COR-L47 (cell line): ENCODE measurements at places on chromosomes 11 and 22.
A peak's percentile ranks its signal among the peaks of the same experiment; 100 is the strongest.

DNA sequence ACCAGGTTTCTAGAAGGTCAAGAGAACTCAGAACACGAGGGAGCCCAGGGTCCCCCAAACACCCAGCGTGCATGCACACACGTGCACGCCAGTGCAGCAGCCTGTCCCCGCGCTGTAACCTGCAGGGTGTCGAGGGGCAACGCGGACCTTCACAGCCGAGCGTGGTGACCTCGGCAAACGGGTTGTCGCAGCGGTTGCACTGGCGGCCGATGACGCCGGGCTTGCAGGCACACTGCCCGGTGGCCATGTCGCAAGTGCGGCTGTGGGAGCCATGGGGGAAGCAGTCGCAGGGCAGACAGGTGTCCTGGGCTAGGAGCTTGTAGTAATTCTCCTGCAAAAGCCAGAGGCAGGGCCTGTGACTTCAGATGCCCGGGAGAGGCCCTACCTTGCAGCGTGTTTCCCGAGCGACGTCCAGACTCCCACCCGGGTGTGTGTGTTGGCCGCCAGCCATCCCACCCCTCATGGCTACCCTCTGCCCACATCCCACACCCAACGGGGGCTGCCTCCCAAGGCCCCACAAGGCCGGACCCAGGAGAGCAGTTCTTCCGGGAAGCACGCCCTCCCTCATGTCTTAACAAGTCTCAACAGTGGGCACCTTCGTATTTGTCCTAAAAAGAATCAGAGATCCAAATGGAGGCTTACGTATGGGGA, 56.1 kb downstream of the TRMU start:
- DNase-seq, result no peak

DNA sequence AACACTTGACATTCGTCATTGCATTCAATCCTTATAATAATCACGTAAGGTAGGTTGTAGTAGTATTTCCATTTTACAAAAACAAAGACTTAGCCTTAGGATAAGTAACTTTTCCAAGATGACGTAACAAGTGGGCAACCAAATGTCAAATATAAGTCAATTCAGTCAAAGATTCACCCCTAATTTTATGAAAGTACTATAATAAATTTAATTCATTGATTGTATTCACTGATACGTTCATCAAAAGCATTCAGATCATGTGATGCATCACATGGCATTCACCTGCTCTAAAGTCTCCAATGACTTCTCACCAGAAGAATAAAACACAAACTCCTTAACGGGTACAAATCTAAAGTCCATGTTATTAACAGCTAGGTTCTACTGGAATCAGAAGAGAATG, 2.1 kb downstream of the KIF18A start:
- DNase-seq, result no peak

GRCh38 chr11:11239959-11240358, 113.1 kb downstream of the CSNK2A3 start:
- no peak for DNase-seq

DNA sequence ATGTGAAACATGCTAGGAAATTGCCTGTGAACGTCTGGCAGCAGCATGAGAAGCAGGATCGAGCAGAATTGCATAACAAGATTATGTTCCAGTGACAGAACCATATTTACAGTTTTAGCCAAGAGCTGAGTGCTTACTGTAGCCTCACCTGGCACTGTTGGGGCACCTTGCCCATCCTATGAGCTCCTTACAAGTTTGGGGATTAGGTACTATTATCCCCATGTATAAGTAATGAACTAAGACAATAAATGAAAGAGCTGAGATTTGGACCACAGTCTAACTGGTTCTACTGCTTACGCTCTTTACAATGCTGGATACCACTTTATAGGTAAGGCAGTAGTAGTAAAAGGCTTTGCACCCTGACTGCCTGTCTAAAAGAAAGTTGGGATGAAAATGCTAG, 17.1 kb upstream of the PATE1 start:
- no peak for DNase-seq

DNA sequence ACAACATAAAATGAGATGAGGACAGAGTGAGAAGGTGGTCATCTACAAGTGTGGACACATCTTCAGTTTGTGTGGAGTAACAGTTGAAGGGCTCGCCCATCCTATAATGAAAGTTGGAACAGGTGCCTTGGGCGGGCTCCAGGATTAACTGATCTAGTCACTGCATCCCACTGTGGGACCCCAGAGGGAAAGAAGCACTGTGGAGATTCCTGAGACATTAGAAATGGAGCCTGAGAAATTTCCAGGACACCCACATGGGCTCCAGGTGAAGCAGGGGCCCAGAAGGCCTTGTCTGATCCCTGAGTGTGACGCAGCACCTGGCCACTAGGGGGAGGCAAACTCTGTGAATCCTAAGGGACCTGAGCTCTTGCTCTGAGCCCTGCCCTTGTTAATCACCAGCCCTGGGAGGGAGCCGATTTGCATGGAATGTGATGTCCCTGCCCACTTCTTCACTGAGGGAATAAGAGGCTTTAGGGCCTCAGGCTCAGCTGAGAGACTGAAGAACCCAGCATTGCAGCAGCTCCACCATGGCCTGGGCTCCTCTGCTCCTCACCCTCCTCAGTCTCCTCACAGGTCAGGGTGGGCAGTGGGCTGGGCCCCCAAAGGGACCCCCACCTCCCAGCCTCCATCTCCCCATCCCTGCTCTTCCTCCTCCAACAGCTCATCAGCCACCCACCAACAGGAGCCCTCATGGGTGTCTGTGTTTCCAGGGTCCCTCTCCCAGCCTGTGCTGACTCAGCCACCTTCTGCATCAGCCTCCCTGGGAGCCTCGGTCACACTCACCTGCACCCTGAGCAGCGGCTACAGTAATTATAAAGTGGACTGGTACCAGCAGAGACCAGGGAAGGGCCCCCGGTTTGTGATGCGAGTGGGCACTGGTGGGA, 98.4 kb downstream of the VPREB1 start:
- DNase-seq, result peak; percentile 43

- no peak for DNase-seq
Observed at GRCh38 chr22:44710474-44711240, 8.7 kb downstream of the PRR5 start.

DNA sequence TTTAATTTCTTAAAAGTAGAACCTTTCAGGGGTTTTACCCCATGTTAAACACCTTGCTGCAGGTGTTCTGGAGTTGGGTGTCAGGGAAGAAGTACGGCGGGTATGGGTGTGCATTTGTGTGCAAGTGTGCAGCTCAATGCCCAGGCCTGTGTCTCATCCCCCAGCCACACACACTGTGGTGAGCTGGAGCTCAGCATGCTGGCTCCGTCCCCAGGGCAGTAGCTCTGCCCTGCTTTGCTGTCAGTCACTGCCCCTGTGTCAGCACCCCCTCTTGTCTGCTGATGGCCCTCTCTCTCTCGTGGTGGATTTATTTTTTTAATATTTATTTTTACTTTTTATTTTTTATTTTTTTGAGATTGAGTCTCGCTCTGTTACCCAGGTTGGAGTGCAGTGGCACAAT, 35.8 kb upstream of the MYO18B start:
- no peak for DNase-seq

DNA sequence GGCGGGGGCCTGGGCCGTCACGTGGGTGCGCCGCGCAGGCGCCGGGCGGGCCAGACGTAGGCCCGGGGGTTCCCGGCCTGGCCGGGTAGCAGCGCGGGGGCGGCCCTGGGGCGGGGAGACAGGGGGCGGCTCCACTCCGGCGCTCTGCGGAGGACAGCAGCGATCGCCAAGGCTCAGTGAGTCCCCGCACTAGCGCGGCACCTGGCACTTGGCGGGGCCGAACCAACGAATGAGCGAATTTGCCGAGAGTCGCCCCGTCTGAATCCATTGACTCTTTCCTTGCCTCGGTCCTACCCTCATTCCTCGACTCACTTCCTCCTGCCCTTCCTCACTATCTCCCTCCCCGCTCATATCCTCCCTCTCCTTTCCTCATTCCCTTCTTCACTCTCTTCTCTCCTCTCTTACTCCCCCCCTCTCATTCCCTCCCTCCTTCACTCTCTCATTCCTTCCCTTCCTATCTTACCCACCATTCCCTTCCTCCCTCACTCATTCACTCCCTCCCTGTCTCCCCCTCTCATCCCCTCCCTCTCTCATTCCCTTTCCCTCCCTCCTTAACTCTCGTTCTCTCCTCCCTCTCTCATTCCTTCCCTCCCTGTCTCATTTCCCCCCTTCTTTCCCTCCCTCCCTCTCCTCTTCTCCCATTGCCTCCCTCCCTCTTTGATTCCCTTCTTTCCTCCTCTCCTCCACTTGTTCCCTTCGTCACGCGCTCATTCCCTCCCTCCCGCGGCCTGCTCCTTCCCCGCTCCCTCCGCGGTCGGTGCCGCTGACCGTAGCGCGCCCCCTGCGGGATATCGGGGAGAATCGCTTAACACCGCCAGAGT, 476 bp upstream of the KLHL22 start:
- peak; percentile 90 for DNase-seq

GRCh38 chr11:64164392-64165312, 1.3 kb downstream of the MACROD1 start:
- DNase-seq, result no peak

DNA sequence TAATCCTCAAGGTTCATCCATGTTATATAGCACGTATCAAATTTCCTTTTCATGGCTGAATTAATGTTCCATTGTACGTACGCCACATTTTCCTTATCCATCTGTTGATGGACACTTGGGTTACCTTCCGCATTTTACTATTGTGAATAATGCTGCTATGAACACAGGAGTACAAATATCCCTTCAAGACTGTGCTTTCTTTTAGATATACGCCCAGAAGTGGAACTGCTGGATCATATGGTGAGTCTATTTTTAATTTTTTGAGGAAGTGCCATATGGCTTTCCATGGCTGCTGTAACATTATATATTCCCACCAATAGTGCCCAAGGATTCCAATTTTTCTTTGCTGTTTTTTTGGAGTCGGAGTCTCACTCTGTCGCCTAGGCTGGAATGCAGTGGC, 6.0 kb downstream of the MRPL40 start:
- DNase-seq, result no peak

DNA sequence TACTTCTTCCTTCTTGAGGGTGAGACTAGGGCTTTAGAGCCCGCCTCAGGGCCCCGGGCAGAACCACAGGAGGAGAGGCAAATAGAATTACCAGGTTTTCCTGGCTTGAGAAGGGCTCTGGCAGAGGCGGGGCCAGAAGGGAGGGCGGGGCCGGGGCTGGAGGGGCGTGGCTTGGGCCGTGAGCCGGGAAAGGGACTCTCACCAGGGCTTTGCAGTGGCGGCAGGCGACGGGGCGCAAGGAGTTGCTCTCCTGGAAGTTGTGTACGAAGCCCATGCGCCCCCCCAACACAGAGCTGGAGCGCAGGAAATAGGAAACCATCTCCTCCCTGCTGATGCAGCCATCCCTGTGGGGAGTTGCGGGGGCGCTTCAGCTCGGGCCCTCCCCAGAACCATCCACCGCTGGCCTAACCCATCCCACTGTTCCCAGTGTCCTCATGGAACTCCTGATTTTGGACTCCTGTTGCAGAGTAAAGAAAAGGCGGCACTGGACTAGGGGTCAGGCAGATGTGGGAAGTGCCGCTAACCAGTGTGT, 6.9 kb upstream of the NRXN2 start:
- no peak for DNase-seq

- DNase-seq, result no peak
Observed at GRCh38 chr22:26620197-26620596, 1.6 kb upstream of the CRYBA4 start.

DNA sequence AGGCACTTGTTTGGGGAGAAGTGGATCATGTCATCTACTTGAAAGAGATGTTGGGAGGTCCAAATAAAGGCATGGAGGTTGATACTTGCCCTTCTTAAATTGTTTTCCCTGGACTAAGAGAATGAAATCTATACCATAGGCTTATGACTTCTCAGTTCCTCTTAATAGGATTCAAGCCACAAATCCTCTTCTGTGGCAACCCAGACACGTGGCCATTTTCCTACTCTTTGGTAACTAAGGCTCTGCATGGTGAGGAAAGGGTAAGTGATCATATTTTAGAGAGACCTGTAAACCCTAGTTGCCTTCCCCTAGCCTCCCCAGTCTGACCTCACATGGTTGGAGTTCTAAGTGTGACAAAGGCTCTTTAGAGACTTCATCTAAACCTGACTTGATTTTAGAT, 72.9 kb upstream of the CD44 start:
- DNase-seq, result no peak

- no peak for DNase-seq
Observed at GRCh38 chr22:26891429-26891828, 234.0 kb downstream of the MIAT start.

DNA sequence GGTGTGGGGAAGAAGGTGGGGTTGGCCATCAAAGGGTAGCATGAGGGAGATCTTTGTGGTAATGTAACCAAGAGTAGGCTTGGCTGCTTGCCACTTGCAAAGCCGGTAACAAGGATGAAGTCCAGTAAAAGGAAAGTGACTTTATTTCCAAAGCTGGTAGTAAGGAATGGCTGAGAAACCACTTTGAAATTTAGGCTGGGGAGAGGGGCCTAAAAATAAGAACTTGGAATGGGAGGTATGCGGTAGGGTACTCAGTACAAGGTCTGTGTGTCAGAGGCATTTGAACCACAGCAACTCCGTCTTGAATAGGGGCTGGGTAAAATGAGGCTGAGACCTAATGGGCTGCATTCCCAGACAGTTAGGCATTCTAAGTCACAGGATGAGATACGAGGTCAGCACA, 216.0 kb upstream of the ISX start:
- DNase-seq, result no peak

DNA sequence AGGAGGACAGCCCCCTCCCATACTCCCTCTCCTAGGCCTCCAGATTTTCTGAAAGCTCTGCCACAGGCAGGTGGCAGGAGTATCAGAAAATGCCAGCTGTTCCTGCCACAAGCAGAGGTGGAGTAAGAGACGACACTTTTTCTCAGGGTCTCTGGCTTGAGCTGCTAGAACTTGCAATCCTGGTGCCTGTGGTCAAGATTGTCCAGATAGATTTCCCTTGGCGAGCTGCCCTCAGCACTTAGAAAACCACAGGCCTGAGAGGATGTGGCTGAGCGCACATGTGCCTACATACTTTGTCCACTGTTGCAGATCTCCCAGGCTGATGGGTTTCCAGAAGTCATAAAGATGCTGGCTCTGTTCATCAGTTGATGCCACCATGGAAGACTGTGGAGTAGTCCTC, 65.7 kb upstream of the NAV2 start:
- DNase-seq, result no peak

GRCh38 chr11:1112351-1113191, 37.9 kb downstream of the MUC2 start:
- DNase-seq, result no peak
